Fibroblast of the aortic adventitia (primary cell): ENCODE measurements at places on chromosomes 6 and 20. TPM values are rescaled to one million over a fixed set of nuclear protein-coding genes. Genes with fewer than 3 reads are reported as not detected.

VSX1 gene
- total RNA-seq, result not detected in 2 replicates

RPP40 gene
- total RNA-seq, result 1.8 and 21.9 TPM in 2 replicates

BHLHE23 gene
- total RNA-seq, result not detected in 2 replicates

MAP1LC3A gene
- total RNA-seq, result 15.8 and 20.2 TPM in 2 replicates

TRAPPC3L gene
- total RNA-seq, result 0.45 TPM in 1 of 2 replicates, not detected in the other

PI3 gene
- total RNA-seq, result not detected in 2 replicates

ARFGEF3 gene
- total RNA-seq, result 0.08 and 0.09 TPM in 2 replicates

ZBTB12 gene
- total RNA-seq, result 3.3 and 3.8 TPM in 2 replicates

PRDM1 gene
- total RNA-seq, result 1.4 and 2.8 TPM in 2 replicates

MAP7 gene
- total RNA-seq, result 0.36 and 0.49 TPM in 2 replicates

BPIFB4 gene
- total RNA-seq, result not detected in 2 replicates

FHL5 gene
- not detected in 2 replicates for total RNA-seq

RBM12 gene
- 49.0 and 65.4 TPM in 2 replicates for total RNA-seq

SYNDIG1 gene
- 0.25 and 1.6 TPM in 2 replicates for total RNA-seq

HSPA1B gene
- 62.0 and 112 TPM in 2 replicates for total RNA-seq

MYL9 gene
- 43.6 and 50.0 TPM in 2 replicates for total RNA-seq

MTFR2 gene
- total RNA-seq, result 1.5 and 6.1 TPM in 2 replicates

PGC gene
- total RNA-seq, result not detected in 2 replicates

SALL4 gene
- total RNA-seq, result 0.36 and 4.1 TPM in 2 replicates

MAN1A1 gene
- total RNA-seq, result 93.1 and 175 TPM in 2 replicates

HLA-DRB1 gene
- 0.09 and 0.90 TPM in 2 replicates for total RNA-seq

SNAI1 gene
- 1.1 and 2.7 TPM in 2 replicates for total RNA-seq

TUBB2B gene
- 0.25 and 2.9 TPM in 2 replicates for total RNA-seq

COL10A1 gene
- not detected in 2 replicates for total RNA-seq
